Fibroblast of skin of scalp (primary cell): ENCODE measurements at places on chromosomes 6 and 20.

DNA sequence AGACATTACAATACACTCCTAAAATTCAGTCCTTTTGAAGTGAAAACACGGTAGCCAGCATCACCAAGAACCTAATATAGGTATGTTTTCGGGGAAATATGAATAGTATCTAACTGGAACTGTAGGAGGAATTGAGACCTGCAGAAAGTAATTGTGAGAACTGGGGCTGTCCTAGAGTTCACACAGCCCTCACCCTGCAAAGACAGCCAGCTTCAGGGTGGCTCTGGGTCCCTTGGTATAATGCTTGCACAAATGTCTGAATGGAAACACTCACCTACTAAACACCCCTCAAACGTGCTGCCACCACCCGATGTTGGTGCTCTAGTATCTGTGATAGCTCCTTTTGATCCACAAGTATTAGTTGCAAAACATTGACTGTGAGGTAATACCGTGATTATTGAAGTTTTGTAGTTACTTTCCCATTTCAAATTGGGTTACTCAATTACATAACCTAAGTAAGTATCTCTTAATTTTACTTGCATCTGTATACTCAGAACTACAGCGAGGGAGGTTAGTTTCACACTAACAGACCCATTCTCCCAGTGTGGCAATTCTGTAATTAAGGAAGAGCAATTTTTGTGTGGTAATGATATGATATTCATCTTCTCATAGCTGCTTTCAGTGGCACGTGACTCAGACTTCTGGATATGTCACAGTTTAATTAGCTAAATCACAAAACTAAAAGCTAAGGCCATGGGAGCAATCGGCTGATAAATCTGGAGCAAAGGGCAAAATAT lies 129.5 kb downstream of the INSM1 start:
- DNase-seq: no peak

GRCh38 chr6:125512621-125513020 lies 210.9 kb upstream of the HDDC2 start:
- DNase-seq: no peak

DNA sequence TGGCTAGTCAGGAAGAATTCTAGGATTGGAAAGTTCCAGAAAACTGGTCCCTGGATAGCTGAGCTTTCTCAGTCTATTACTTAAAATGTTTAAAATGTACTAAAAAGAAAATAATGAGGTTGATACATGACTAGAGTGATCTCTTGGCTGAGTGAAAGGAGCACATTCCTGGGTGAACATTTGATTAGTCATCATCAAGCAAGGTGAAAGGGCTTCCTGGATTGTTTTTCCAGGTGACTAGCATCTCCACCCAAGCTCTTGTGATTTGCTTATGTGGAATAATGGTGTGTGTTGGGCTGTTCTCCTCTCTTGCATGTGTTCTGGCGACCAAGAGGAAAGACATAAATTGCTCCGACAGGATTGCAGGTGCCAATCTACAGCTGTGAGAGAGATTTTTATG lies 42.9 kb downstream of the PKIB start:
- DNase-seq: no peak

- DNase-seq: no peak
Measured at GRCh38 chr20:46074006-46074405, 15.8 kb downstream of the NCOA5 start.
